ENCODE measurements at places on chromosomes 3 and 15.

DNA sequence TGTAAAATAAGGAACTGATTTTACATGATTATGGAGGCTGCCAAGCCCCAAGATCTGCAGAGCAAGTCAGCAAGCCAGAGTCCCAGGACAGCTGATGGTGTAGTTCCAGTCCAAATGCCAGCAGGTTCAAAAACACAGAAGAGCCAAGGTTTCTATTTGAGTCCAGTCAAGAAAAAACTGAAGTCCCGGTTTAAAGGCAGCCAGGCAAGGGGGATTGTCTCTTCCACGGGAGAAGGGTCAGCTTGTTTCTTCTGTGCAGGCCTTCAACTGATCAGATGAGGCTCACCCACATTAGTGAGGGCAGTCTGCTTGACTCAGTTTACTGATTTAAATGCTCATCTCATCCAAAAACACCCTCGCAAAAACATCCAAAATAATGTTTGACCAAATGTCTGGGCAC, 246.2 kb downstream of the PLCL2 start:
- DNase-seq, result no peak

DNA sequence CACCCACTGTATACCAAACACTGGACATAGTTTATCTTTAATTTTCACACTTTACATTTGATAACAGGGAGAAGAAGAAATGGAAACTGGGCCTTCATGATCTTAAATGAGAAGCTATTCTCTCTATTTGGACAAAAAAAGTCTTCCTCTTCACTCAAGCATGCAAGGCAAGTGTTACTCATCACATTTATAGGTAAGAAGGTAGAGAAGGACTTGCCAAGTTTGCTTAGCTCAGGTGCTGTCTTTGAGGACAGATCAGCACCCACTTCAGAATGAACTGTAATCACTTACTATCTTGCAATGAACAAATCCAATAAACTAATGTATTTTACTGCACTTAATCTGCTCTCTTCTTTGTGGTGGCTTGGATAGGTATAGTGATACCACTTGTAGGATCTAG, 1.1 kb upstream of the MYH15 start:
- no peak for DNase-seq

GRCh38 chr3:97793420-97794019, 28.3 kb upstream of the CRYBG3 start:
- peak; percentile 15 for DNase-seq

- no peak for DNase-seq
Observed at GRCh38 chr15:40854161-40854560, 10.3 kb downstream of the SPINT1 start.

DNA sequence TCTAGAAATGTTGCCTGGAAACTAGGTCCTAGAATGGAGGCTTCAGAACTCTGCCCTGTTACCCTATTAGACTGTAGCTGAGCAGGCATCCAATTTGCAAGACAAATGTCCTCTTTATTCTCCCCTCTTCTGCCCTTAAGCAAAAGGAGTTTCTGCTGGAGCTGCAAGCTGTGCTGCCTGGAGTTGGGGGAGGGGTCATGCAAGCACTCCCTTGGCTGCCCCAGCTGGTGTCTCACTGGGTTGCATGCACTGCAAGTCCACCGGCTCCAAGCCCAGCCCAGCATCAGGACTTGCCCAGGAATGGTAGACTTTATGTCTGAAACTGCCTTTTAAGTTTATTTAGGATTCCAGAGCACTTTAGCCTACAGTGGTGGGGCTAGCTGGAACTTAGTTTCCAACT, 15.7 kb upstream of the RBP2 start:
- DNase-seq, result no peak

- no peak for DNase-seq
Observed at GRCh38 chr15:51368751-51369450, 27.4 kb downstream of the GLDN start.

GRCh38 chr15:99017322-99017701, 9.7 kb upstream of the PGPEP1L start:
- DNase-seq, result no peak

Data from epithelial cell of proximal tubule (primary cell).